ENCODE measurements at places on chromosomes 2 and 18.

DNA sequence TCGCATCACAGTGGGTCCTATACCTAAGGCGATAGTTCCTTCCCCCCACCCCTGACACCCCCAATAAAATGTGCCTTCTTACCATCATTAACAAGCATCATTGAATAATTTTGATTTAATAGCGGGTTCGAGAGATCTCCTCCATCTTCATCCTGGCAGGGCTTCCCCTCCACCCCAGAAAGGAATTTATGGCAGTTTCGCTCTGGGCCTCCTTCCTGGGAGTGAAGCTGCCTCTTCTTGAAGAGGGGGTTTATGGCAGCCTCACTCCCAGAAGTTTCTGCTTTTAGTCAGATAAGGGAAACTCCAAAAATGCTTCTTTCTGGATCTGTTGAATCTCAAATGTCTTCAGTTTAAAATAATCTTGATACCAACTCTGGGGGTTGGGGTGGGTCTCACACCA, 45.7 kb downstream of the RRM2 start:
- no peak for DNase-seq

GRCh38 chr18:42339372-42339771, 384.3 kb downstream of the PIK3C3 start:
- no peak for DNase-seq

DNA sequence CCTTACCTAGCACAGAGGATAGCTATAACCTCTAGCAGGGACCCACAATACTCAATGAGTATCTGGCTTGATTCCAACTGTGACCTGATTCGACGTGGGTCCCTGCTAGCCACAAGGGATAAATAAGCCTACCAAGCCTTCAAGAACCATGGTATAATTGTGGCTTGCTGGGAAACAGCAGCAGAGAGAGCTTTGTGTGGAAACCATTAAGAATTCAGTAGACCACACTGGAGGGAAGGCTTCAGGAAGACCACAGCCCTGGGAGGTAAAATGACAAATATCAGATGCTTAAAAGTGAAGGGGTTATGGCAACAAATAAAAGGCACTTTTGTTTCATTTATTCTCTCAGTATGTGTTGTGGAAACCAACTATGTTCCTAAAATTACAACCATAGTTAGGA, 82.6 kb upstream of the WIPF1 start:
- no peak for DNase-seq

DNA sequence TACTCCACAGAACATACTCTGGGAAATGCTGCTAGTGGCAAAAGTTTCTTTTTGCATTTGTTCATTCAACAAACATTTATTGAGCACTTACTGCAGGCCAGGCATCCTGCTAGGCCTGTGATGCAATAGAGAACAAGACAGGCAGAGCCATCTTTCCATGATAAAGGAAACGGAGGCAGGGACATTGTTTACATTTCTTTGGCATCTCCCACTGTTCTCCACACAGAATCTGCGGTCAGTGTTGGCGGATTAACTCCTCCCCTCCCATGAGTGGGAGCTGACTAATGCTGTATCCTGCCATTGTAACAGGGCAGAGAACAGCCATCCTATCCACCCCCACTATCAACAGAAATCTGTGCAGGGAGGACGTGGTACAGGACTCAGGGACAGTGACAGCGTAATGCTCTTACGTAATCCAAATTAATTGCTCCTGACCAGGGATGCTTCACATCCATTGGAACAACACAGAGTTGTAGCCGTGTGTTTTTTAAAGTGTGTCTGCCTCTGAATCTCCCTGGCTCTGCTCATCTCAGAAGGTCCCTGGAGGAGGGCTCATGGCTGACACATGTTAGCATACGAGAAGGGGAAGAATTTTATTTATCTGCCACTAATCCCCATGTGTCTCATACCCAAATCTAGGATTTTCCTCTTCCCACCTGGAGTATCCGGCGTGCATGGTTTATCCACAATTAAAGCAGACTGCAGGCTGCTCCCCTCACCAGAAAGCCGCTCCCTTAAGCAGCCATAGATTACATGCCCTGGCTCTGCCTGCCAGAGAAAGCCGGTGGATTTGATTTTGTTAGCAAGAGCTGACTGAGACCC, 32.3 kb downstream of the STEAP3 start:
- no peak for DNase-seq

DNA sequence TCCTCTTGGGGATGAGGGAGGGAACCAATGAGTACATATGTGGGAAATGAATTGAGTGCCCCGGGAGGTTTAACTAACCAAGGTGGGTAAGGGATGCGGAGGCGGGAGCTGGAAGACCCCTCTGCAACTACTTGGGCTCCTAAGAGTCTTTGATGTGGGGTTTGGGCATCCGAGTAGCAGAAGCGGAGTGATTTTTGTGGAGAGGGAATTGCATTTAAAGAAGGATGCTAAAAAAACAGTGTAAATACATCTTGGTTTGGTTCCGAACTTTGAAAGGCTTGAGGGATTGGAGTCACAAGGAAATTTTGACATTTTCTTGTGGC, 215.7 kb downstream of the MCFD2 start:
- DNase-seq, result no peak

DNA sequence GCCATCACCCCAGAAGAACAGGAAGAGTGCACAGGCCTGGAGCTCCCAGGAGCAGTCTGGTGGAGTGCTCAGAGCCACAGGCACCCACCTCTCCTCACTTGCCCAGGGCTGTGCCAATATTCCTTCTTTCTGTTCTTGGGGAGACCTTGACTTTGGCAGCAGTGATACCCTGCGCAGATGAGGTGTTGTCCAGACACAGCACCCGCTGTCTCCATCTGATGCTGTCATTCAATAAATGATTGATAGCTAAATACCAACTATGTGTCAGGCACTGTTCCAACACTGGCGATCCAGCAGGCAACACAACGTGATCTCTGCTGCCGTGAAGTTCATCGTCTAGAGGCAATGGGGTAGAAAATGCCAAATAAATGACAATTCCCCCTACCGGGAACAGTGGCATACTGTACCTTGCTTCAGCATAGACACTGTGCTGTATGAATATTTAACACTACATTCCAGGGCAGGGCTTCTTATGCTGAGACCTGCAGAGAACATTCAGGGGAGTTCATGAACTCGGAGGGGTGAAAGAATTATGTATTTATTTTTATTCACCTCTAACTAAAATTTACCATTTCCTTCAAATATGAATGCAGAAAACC, 320.5 kb upstream of the NCKAP5 start:
- no peak for DNase-seq

DNA sequence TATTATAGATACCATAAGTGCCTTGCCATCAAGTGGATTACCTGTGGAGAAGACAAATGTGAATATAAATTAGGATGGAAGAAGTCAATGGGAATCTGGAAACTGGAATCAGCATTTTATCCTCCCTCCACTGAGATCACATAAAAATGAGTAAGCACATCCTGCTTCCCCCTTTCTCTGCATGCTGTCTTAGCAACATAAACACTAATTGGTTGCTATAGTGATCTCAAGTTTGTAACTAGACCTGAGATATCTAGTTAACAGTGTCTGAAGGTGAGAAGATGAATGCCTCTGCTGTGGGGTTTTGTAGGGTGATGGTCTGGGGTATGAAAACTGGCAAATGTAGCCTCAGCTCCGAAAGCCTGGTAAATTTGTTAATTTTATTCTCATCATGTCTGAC, 1357.5 kb upstream of the CELF4 start:
- DNase-seq, result no peak

DNA sequence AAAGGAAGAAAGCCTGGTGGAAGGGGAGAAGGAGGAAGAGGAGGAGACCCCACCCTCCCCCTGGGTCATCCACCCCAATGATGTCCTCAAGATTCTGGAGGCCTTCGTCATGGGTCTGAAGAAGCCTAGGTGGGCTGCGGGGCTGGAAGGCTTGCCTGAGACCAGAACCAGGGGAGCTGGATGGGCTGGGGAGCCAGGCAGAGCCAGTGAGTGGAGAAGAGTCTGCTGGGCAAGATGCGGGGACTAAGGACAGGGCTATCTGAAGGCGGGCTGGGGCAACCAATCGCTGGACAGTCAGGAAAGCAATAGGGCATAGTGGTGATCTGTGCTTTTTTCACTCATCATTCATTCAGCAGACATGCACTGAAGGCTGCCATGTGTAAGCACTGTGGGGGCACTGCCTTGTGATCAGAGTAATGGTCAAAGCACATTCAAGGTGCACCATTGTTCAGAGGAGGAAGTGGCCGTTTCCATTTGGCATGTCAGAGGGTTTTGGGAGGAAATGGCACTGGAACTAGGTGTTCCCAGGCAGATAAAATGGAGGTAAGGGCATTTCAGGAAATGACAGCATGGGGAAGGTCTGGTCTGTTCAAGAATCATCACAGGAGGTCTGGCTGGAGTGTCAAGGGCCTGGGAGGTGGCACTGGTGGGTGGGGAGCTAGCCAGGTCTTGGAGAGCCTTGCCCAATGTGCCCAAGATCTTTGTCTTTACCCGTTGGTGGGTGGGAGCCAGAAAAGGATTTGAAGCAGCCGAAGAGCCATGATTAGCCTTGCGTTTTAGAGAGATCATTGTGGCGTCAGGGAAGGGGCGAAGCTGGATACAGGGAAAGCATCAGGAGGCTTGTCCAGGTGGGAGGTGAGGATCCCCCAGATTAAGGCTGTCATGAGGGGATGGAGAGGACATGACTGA, 24.2 kb downstream of the OTOF start:
- DNase-seq, result no peak

- no peak for DNase-seq
Observed at GRCh38 chr18:25876330-25876948, 214.0 kb downstream of the SS18 start.

DNA sequence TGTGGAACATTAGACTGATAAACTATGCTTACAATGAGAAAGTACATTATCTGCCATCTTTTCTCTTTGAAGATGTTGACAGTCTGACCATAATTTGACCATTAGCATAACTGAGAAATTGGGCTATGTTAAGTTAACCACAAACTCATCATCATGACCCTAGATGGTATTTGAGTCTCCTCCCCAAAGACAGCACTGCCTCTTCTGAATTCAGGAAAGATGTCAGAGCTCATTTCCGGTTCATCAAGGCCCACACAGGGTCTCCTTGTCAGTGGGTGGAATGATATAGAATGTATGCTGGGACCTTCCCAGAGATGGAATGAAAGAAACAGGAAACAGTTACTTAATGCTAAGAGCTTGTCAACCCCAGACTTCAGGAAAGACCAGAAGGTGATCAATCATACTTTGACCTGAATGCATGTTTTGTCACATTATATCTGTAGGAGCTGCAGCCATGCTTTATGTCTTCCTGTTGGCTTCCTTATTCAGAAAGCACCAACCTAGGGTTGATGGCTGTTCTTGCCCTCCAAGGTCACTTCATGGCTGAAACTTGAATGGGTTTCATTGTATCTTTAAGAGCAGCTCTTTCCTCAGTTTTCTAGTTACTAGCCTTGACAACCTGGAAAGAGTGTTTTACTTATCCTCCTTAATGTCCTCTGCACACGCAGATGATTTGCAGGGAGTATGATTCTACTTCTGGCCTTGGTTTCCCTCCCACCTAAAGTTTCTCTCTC, 99.1 kb upstream of the NEUROD1 start:
- DNase-seq, result no peak

DNA sequence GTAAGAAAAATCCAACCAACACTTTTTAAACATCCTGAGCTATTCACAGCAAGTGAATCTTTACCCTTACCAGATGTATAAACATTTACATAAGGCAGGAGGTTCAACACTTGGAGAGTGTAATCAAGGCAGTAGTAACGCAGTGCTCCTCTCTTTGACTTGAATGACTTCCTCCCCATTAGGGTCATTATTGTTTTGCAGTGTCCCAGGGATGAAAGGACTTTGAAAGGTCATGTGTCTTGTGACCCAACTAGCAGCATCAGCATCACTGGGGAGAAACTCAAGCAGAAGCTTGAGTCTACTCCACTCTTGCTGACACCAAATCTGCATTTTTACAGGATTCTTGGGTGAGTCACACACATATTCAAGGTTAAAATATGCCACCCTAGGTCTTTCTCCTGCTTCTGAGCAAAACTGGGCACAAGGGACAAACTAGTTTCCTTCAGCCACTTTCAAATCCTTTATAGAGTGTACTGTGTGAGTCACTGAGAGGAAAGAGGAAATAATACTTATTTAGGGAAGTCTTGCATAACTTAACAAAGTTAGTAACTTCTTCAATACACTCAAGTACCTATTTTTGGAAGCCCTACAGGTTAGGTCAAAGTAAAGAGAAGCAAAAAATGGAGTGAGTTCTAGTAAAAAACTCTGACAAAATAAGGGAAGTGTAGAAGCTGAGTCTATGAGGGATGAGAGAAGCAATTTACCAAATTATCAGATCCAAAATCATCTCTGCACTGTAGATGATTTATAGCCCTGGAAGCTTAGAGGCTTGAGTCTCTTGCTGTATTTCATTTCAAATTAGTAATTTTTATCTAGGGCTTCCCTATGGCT, 51.0 kb upstream of the EML4 start:
- DNase-seq, result no peak

GRCh38 chr18:32879497-32879896, 106.7 kb upstream of the KLHL14 start:
- DNase-seq, result no peak

DNA sequence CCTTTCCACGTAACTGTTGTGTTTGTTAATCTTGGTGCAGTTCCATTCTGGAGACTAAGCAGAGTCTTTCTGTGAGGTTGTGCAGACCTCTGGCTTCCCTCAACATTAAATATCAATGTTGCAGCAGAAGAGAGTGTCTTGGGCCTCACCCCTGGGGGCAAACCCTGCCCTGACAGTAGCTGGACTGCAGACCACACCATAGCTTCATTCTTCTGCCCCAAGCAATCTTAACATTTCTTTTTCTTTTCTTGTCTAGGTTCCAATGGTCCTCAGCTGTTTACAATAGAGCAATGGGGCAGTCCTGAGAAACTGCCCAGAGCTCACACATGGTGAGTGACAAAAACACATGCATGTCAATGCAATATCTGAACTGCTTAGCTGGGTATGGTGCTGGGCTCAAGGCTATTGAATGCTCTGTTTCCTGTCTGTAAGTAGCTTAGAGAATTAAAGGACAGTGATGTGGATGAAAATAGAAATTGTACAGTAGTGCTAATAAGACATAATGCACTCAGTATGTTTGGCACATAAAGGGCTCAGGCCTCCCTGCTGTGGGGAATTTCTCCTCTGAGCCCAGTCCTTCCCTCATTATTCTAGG, 237.6 kb downstream of the ALPK2 start:
- DNase-seq, result no peak

DNA sequence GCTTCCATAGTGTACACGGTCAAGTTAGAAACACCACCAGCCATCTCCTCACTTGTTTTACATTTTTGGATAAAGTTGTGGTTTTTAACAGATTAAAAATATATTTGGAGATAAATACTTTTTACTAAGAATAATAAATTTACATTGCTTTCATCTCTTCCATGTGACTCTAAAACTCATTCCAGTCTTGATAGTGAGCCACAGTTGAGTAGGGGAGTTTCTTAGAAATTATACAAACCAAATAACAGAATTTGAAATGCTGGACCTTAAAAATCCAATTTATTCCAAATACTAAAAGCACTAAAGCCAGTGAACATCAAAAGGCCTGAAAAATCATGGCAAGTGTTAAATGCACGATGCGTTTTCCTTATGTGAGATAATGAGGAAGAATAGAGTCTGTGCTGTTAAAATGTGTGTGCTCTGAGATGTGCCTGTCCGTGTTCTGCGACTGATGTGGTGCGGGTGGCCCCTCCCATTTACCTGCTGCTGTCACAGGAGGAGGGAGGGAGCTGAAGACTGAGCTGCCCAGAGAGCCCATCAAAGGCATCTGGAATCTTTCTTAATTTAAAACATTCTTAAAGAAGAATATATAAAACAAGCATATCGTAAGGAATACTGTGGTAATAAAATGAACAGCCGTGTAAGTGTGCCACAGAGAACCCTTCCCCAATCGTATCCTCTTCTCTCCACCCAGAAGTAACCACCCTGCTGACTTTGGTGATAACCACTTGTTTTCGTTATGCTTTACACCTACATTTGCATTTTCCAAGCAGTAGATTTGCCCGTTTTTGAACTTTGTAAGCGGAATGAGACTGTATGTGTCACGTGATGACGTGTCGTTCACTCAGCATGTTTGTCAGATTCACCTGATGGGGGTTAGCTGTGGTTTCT, 57.0 kb upstream of the TXNDC2 start:
- DNase-seq, result no peak
